Large intestine (tissue), 12 donors: ENCODE measurements at places on chromosomes 12 and 14.

- DNase-seq, result no peak
Observed at GRCh38 chr14:104292084-104292970, 153.9 kb downstream of the KIF26A start.

- no peak for DNase-seq
Observed at GRCh38 chr12:111434680-111435338, 29.1 kb downstream of the SH2B3 start.

- peak; percentile 24 for DNase-seq
Observed at GRCh38 chr12:124036657-124037109, 63.7 kb downstream of the ZNF664 start.

GRCh38 chr12:99435095-99435791, 212.3 kb upstream of the GARIN6 start:
- DNase-seq, result no peak

GRCh38 chr14:72894623-72895378, 900 bp upstream of the DPF3 start:
- DNase-seq, result peak; percentile 70

- DNase-seq, result no peak
Observed at GRCh38 chr12:108567406-108568337, 5.3 kb downstream of the ISCU start.

DNA sequence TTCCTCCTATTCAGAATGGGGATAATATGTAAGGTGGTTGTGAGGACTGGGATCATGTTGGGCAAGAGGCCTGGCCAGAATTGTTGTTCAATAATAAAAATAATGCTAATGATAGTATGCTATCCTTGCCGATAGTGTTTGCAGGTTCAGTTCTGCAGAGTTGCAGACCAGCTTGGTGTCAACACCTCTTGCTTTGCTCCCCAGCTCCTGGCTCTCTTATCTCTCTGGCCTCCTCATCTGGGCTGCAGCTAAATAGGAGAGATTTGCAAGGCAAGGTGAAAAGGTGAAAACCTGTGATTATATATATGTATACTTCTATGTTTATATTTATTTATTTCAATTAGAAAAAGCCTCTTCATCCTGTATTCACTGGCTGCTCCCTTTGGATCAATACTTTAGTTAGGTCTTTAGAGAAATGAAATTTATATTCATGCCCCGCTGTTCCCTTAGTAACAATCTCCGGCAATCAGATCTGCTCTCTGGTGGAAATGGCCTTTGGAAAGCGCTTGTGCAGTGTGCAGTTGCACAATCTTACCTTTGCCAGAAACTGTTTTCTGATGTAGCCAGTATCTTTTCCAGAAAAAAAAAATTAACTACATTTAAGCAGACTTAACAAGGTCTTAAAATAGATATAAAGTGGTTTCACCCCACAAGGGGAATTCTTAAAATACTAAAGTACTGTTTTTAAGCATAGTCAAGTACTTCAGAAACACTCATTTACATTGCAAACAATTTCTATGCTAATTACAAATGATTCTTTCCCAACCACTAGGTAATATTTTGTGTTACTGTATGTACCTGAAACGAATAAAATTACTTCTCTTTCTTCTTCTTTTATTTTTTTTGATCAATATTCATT, 19.1 kb upstream of the ACVR1B start:
- peak; percentile 71 for DNase-seq

DNA sequence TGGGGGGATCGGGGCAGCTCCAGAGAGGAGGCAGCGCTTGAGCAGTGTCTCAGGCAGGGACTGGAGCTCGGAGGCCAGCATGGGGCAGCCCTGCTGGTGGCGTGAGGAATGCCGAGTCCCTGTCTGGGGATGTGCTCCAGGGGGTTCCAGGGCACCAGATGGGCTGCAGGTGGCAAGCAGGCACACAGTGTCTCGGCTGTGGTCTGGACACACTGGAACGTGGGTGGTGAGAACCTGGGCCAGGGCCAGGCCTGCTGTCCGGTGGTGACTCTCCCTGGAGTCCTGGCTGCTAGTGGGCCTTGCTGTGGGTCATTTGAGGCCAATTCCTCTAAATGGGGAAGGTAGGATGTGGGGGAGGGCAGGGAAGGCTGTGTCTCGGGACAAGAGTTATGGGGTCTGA, 199.4 kb upstream of the RTL1 start:
- DNase-seq, result no peak

DNA sequence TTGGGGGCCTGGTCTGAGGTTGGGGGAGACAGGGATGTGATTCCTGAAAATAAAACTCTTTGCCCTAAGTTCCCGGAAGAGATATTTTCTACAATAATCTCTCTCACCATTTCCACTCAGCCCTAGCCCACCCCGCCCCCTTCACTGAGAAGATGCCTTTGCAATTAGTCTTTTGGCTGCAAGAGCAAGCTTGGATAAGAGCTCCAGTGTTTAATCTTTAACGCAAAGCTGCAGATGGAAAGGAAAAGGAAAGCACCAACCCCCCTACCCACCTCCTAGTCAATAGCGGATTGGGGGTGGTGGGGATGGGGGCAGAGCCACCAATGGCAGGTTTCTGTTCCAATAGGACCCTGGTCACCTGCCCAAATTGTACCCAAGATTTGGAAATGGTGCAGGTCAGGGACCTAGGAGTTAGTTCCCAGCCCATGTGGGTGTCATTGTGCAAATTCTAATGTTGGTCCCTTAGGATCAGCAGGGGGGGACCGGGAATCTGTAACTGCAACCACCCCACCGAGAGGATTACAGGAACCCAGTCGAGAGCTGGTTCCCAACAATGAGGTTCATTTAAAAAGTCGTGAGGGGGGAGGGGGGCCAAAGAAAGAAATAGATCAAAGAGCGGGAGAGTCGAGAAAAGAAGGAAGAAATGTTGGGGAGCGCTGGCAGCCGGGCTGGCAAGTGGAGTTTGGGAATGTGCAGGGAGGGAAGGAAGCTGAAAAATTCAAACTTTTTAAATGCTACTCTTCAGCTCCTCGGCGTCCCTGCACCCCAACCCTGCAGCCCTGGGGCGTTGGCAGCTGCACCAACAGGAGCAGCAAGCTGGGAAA, 1.6 kb downstream of the ZFP36L1 start:
- no peak for DNase-seq

GRCh38 chr12:125981610-125982253, 916.5 kb downstream of the AACS start:
- DNase-seq, result peak; percentile 27

DNA sequence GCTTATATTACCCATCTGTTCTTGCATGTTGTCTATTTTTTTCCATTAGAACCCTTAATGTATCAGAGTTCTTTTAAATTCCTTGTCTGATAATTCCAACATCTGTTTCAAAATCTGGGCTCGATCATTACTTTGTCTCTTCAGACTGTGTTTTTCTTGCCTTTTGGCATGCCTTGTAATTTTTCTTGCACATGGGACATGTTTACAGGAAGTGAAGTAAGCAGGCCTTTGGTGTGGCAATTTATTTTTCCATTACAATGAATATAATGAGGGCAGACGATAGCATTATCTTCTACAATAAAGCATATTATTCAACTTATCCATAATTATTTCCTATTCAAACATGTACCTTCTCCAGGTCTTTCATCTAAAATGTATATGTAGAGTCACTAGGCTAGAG, 48.3 kb downstream of the STXBP6 start:
- DNase-seq, result no peak

DNA sequence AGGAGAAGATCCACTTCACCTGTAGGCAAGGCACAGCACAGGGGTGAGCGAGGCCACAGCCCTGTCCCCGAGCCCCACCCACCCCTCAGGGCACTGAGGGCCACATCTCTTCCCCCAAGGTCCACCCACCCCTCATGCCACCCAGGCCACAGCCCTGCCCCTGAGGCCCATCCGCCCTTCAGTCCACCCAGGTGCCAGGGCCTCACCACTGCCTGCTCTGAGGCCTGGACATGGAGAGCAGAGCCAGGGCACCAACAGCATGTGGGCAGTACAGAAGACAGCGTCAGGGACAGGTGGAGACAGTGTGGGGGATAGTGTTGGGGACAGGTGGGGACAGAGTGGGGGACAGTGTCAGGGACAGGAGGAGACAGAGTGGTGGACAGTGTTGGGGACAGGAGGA, 138.3 kb downstream of the TMEM121 start:
- DNase-seq, result no peak

GRCh38 chr12:127169321-127170181, 1097.4 kb upstream of the TMEM132C start:
- DNase-seq, result no peak

- no peak for DNase-seq
Observed at GRCh38 chr12:120554678-120555077, 20.5 kb downstream of the RNF10 start.

- no peak for DNase-seq
Observed at GRCh38 chr12:44021471-44021971, 185.6 kb downstream of the TMEM117 start.

DNA sequence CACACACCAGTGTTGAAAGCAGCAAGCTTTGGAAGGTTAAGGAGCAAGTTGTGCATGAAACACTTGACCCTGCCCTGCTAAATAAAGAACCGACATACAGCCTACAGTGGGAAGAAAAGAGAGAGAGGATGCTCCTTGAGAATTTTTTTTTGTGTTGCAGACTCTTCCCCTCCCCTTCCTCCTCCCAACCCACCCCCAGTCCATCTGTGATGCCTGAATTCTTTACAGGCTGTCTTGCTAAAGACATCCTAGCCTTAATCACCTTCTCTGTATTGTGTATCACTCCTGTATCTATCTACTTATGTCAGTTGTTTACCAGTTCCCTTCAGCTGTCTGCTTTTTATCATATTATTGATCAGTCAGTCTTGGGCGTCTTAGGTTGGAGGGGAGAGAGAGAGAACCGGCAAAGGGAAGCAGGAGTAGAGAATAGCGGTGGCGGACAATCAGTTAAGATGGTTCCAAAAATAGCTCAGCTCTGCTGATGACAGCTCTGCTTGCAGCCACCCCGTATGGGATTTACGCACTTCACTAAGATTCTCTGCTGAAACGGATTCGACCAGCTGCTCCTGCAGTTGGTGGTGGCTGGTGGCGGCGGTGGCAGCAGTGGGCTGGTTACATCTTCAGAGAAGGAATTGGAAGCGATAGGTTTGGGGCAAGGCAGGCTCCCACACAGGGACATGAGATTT, 664.7 kb downstream of the NRXN3 start:
- DNase-seq, result no peak

DNA sequence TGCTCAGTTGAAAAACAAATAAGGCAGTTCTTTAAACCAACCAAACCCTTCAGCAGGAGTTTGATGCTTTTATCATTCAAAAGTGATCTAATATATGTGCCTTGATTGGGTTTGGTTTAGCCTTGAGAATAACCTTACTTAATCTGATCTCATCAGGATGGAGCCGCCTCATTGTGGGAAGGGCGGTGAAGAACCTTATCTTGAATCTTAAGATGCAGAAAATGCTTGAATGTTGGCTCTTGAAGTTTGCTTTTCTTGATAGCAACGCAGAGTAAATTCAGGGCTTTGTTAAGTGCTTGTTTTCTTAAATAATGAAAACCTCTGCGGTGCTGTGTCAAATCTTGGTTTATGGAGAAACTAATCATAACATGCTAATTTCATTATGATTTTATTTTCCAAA, 138.2 kb downstream of the MON2 start:
- no peak for DNase-seq

GRCh38 chr12:130739571-130739970, 23.5 kb upstream of the RIMBP2 start:
- DNase-seq, result no peak

DNA sequence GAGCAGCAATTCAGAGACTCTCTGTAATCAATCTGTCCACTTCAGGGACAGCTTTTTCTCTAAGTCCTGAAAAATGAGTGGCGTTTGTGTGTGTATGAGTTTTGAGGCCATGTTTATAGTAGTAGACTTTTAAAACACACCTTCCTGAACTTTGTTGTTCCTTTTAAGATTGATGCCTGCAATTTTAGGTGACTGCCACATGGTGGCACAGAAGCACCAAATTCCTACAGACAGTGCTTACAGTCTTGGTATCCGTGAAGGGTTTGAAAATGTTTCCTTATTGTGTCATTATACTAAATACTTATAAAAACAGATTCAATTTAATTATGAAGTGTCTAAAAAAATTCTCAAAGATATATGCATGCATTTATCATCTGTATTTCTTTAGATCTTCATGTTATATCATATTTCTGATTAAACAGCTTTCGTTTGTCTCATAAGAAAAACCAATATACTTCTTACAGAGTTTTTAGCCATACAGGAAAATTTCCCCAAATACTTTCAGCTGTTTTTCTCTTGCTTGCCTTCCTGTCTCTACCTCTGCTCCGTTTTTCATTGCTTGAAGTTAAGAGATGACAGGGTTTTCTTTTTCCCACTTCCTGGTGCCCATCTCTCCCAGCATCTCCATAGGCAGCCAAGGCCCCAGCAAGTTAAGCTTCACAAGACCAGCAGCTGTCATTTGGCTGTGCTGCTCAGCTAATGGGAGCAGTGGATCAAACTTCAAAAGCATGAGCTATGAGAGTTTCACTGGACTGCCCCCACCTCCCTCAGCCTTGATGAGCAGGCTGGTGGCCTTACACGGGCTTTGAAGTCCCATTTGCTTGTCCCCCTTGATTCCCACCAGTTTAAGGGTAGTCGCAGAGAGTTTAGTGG, 259.6 kb downstream of the AKAP6 start:
- no peak for DNase-seq

- DNase-seq, result no peak
Observed at GRCh38 chr12:25020621-25021243, 71.8 kb upstream of the BCAT1 start.

DNA sequence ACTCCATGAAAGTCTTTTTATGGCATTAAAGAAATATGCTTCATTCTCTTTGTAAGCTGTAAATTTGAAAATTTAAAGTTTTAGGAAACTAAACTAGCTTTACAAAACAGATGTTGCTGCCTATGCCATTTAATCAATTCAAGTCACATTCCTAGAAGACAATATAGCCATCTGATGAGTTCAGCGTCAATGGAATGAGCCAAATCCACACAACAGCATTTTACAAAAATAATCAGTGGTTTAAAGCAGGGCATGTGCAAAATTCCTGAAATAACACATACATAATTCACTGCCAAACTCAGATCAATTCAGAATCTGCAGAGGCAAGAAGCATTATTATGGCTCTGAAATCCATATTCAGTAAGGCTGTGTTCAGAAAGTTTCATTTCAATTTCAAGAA, 75.6 kb downstream of the MED13L start:
- DNase-seq, result no peak

DNA sequence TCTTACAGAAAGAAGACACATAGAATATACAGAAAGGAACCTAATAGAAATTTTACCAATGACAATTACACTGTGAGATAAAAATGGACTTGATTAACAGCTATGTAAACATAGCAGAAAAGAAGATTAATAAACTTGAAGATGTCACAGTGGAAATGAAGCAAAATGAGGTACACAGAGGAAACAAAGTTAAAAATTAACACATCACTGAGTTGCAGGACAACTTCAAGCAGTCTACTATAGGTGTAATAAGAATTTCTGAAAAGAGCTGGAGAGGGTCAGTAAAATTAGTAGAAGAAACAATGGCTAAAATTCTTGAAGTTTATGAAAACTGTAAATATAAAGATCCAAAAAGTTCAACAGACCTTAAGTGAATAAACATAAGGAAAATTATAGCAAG, 738.7 kb downstream of the C12orf50 start:
- DNase-seq, result no peak

DNA sequence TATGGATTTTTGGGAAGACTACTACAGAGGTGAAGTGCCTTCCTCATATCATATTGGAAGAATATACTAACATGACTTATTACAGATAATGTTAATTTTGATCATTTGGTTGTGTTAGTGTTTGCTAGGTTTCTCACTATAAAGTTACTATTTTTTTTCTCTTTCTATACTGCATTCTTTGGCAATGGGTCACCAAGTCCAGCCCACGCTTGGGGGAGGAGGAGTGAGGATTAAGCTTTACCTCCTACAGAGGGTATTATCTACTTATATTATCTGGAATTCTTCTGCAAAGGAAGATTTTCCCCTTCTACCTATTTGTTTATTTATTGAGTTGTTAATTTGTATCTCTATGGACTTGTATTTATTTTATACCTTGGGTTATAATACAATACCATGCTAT, 31.5 kb downstream of the SCN8A start:
- DNase-seq, result no peak
